ENCODE measurements at places on chromosomes 6 and 20. TPM values are rescaled to one million over a fixed set of nuclear protein-coding genes. Genes with fewer than 3 reads are reported as not detected.

Gene IPCEF1
- total RNA-seq = 0.24 TPM

Gene TMEM14B
- total RNA-seq = 82.3 TPM

DNA sequence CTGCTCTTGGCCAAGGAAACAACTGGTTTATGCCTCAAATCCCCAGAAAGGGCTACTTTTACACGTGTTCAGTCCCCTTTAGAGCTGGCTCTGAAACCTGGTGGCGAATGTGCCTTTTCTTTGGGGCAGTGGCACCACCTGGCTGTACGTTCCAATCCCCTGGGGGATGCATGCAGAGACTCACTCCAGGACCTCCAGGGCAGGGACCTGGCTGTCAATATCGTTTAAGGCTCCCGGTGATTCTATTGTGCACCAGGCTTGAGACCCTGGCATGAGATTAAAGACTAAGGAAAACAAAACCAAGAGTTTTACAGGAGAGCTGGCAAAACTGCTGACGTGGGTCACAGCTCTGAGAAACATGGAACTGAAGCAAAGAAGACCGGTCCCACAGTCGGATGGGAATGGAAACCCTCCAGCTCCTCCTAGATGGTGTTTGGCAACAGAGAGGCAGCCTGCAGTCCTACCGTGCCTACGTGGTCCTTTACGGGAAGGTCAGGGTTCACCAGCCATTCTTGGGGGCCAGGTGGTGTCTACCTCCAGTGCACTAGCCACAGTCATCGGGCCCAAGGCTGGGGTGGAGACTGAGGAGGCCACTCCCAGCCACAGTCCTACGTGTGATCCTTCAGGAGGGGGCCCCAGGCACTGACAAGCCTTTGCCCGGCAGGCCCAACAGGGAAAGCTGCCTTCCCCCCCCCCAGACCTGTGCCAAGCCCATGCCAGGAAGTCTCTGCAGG, 203.3 kb upstream of the CST7 start:
- no peak for DNase-seq

- DNase-seq = no peak
These were observed 22.3 kb upstream of the AVP start for GRCh38 chr20:3106658-3107463.

Gene NOX3
- total RNA-seq = not detected

DNA sequence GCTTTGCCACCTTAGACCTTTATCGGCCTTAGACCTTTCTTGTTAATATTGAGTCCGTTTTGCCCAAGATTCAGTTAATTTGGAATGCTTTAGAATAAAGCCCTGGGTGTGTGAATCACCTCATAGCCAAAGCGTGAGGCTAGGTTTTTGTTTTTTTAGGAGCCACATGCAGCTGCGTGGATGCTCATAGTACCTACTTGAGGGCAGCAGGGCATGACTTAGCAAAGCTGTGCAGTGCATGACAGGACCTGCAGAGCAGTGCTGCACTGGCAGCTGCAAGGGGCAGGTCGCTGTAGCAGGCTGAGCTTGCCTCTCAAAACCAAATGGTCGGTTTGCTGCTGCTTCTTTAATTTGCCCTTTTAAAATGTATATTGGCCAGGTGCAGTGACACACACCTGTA, 116.1 kb downstream of the JAG1 start:
- no peak for DNase-seq

- DNase-seq = no peak
These were observed 293.5 kb downstream of the CDKAL1 start for GRCh38 chr6:20827798-20828197.

DNA sequence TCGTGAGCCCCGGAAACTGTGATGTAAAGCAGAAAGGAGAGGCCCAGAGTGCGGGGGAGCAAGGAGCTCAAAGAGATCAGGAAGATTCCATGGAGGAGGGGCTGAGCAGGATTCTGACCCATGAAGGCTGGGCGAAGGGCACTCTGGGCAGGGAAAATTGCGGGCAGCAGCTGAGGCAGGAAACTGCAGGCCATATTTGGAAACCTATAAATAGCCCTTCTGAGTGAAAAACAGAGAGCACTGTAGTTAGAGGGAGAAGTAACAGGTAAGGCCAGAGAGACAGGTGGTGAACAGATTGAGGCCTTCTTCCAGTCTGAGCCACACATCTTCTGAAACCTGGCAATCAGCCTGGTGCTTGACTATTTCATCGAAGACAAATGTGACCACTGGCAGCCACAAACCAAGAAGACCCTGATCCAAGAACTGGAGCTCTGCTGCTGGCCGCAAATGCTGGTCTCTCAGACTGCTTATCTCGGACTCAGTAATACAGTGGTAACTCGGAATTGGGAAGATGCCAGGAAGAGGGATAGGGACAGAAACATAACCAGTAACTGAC, 14.1 kb upstream of the BEND3 start:
- DNase-seq = no peak

DNA sequence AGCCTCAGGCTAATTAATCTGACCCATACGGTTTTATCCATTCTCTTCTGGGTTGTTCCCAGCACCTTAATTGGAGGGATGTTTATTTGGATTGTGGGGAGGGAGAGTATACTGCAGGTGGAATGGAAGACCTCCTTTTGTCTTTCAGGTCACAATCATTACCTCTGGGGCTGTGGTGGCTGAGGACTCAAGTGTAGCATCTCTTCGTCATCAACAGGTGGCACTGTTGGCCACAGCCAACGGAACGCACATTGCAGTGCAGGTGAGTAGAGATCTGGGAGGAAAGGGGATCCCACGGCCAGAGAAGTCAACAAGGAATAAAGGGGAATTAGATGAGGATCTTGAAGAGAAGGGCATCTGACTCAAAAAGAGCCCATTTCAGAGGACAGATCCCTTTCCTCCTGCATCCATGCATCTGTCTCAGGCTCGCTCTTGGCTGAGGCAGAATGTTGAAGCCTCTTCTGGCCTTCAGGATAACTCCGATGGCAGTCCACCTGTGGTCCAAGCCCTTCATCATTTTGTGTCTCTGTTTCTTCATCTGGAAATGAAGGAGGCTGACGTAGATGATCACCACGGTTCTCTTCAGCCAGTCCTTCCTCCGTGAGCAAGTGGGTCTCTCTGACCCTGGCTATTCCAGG, 3.2 kb upstream of the DEF6 start:
- DNase-seq = peak; percentile 24

DNA sequence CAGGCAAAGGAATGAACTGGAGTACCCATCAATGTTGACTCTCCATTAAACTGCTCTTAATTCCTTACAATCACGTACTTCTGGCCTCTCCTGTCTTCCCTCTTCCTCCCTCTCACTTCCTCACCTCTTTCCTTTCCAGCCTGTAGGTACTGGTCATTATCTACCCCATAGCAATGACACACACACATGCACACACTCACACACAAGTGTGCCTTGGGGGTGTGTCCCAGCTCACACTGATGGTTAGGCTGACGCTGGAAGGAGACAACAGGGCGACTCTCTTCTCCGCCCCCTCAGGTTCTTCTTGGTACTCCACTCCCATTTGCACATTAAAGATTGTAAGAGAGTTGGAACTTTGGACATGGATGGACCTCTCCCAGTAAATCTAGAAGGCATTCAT, 14.0 kb upstream of the SERPINB9 start:
- no peak for DNase-seq

Gene SPATA25
- 1.3 TPM for total RNA-seq

- no peak for DNase-seq
These were observed 32.9 kb upstream of the SLC22A3 start for GRCh38 chr6:160315310-160315709.

Gene GRM1
- not detected for total RNA-seq

DNA sequence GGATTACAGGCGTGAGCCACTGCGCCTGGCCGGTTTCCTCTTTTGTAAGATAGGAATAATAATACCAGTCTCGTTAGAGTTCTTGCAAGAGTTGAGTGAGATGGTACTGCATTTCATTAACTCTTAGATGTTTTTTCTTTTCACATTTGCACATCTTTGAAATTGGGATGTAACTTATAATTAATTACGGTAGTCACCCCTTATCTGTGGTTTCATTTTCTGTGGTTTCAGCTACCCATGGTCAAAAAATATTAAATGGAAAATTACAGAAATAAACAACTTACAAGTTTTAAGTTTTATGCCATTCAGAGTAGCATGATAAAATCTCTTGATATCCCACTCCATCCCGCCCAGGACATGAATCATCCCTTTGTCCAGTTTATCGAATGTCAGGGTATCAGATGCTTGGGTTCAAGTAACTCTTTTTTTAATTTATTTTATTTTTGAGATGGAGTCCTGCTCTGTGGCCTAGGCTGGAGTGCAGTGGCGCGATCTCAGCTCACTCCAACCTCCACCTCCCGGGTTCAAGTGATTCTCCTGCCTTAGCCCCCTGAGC, 15.4 kb downstream of the PTK7 start:
- DNase-seq = no peak

DNA sequence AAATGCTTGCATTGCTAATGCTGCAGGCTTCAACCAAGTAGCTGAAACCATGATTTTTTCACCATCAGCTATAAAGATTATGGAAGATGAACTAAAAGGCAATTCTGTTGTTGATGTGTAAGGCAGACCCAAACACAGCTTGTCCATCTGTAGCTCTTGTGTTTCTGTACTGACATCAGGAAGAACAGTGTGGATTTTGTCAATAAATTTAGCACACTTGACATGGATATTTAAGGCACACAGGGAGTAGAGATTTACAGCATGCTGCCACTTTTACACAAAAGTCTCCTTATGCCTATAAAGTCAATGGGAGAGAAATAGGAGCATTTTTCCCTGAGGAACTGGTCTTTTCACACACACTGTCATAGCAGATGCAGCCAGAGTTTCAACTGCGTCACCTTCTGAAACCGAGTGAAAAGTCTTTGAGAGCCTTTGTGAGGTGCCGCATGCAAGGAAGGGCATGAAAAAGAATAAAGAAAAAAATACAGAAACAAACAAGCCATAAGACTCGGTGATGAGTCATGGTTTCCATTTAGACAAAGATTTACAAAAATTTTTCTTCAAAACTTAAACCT, 261.4 kb upstream of the TFAP2D start:
- DNase-seq = no peak

GRCh38 chr6:6390849-6391602, 70.6 kb upstream of the F13A1 start:
- DNase-seq = no peak

- DNase-seq = no peak
These were observed 59.2 kb downstream of the KCNS1 start for GRCh38 chr20:45041464-45042337.

- DNase-seq = no peak
These were observed 14.3 kb upstream of the MAP1LC3A start for GRCh38 chr20:34544109-34544796.

DNA sequence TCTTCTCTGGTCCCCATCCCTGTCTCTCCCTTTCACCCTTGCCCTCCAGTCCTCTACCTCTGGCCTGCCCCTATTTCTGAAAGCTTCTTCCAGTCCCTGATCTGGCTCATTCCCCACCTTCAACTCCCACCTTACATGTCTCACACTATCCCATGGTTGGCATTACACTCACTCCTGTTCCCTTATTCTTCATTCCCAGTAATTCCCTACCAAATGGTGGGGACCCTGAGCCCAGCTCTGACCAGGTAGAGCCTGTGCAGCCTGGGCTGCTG, 6.4 kb downstream of the TP53INP2 start:
- no peak for DNase-seq

Gene FHL5
- total RNA-seq = 8.5 TPM

DNA sequence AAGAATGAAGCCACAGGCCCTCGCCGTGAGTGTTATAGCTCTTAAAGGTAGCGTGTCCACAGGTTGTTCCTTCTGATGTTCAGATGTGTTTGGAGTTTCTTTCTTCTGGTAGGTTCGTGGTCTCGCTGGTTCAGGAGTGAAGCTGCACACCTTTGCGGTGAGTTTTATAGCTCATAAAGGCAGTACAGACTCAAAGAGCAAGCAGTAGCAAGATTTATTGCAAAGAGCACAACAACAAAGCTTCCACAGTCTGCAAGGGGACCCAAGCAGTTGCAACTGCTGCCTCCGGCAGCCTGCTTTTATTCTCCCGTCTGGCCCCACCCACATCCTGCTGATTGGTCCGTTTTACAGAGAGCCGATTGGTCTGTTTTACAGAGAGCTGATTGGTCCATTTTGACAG, 5.2 kb downstream of the HIVEP1 start:
- no peak for DNase-seq

Data from psoas muscle (tissue), 8 donors.